ENCODE measurements at places on chromosomes 11 and 22.

GRCh38 chr11:57936050-57936418 lies 87.6 kb upstream of the OR9Q1 start:
- no peak for DNase-seq

- no peak for DNase-seq
These were observed 572.6 kb upstream of the LUZP2 start for GRCh38 chr11:23924226-23924625.

GRCh38 chr11:95680169-95680929 lies 109.2 kb downstream of the FAM76B start:
- DNase-seq: no peak

DNA sequence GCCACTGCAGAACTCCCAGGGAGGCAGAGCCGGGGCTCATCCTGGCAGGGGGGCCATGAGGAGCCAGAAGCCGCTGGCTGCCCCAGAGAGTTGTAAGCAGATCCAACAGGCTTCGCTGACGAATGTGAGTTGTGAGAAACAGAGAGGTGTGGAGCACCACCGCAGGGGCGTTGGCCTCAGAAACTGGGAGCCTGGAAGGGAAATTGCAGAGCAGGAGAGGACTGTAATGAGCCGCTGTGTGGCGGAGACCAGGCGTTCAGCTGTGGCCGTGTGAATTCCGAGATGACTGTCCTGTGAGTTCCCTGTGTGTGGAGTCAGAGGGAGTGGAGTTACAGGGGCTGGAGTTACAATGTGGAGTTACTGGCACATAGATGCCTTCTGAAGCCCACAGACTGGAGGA lies 27.7 kb upstream of the ETS1 start:
- no peak for DNase-seq

DNA sequence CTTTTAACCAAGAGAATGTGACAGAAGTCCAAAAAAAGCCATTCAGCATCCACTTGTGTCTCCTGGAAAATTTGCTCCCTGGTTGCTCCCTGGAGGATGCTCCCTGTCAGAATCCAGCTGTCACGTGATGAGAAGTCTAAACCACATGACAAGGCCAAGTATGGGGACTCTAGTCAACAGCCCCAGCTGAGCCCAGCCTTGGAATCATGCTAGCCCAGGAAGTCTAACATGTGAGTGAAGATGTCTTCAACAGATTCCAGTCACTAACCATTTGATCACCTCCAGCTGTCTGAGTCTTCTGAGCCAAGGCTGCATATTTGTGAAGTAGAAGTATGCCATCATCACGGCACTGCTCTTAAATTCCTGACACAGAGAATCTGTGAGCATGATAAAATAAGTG lies 4.2 kb downstream of the OR56B4 start:
- no peak for DNase-seq

DNA sequence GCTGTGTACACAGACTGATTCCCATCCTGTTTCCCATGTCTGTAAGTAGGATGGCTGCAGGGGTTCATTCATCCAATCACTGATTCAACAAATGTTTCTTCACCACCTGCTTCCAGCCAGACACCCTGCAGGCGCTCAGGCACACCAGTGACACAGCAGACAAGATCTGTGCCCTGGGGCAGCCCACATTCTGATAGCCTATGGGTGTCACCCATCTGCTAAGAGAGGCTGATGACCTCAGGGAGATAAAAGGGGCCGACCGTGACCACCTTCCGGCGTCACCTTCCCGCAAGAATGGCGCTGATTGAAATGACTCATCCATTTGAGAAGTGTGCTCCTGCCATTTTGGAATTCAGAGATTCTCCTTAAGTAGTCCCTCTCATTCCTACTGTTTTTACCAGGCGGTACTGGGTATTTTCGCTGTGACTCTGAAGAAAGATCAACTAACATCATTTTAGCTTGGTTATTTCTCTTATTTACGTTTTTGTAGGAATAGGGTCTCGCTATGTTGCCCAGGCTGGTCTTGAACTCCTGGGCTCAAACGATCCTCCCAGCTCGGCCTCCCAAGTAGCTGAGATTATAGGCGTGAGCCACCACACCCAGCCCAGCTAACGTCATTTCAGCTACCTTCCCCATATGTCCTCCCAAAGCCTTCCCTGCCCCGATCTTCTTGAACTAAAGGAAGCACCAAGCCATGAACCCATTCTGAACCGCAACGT lies 73.2 kb upstream of the BID start:
- DNase-seq: no peak

- DNase-seq: no peak
These were observed 557.1 kb upstream of the CADM1 start for GRCh38 chr11:116061322-116061721.

- DNase-seq: no peak
These were observed 84.6 kb upstream of the LRRC55 start for GRCh38 chr11:57097149-57097548.

GRCh38 chr11:15841931-15842740 lies 514.2 kb downstream of the SOX6 start:
- DNase-seq: no peak

GRCh38 chr11:71420455-71421241 lies 27.5 kb downstream of the DHCR7 start:
- DNase-seq: no peak

GRCh38 chr11:116605543-116606459 lies 167.0 kb downstream of the BUD13 start:
- no peak for DNase-seq

GRCh38 chr11:65067446-65067845 lies 9.1 kb upstream of the NAALADL1 start:
- DNase-seq: no peak

DNA sequence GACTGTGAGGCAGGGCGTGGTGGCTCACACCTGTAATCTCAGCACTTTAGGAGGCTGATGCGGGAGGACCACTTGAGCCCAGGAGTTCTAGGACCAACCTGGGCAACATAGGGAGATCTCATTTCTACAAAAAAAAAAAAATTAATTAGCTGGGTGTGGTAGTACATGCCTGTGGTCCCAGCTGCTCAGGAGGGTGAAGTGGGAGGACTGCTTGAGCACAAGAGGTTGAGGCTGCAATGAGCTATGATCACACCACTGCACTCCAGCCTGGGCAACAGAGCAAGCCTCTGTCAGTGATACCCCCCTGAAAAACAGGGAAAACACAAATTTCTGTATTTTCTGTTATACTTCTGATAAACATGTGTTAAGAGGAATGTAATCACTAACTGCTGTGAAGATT lies 57.8 kb upstream of the ARHGAP32 start:
- DNase-seq: no peak

GRCh38 chr11:72336163-72336562 lies 92.2 kb upstream of the PHOX2A start:
- DNase-seq: no peak

Data from C1 segment of cervical spinal cord (tissue), 14 donors.